ENCODE measurements at places on chromosomes 13 and 19.

DNA sequence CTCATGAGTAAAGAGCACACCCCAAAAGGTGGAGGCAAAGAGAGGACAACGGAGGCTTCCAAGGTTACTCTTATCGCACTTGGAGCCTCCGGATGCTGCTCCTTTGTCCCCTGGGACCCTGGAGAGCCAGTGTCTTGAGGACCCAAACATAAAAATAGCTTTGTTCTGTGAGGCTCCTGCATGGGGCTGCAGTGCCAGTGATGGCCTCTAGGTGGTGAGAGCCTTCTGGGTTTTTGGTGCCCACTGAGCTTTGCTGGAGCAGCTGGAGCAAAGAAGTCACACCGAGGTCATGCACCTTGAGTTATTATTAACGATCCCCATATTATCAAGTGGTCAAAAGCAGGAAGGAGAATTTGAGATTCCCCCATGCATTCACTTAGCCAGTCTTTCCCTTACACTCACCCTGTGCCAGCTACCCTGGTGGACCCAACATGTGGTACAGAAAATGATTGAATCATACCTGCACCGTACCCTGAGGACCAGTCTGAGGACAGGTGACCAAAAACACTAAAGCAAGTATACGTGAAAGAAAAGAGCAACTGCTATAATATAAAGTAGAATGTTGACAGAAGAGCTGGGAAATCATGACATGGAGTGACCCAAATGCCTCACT, 41.5 kb downstream of the ZNF682 start:
- DNase-seq = no peak

- DNase-seq = no peak
Measured at GRCh38 chr13:88648598-88649373, 977.6 kb downstream of the SLITRK5 start.

DNA sequence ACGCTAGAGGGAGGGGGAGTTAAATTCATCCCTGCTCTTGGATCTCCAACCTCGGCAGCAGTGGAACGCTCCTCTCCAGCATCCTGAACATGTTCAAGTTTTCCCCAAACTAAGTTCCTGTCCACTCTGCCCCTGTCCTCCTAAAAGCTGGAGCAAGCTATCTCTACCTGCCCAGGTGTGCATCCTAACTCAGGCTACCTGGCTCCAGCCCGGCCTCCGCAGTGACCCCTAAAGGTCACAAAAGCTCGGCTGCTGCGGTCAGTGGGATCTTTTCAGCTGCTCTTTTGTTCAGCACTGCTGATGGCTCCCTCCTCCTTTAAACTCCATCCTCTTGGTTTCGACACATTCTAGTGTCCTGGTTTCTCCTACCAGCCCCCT, 1.4 kb downstream of the DCUN1D2 start:
- DNase-seq = peak; percentile 80

DNA sequence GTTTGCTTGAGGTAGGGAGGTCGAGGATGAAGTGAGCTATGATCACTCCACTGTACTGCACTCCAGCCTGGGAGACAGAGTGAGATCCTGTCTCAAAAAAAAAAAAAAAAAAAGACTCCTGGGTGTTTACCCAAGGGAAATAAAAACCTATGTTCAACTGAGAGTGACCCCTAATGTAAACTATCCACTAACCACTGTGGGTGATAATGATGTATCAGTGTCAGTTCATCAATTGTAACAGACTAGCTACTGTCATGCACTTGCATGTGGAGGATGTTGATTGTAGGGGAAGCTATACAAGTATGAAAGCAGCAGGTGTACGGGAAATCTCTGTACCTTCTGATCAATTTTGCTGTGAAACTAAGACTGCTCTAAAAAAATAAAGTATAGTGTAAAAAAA, 2.6 kb upstream of the CIB3 start:
- DNase-seq = no peak

DNA sequence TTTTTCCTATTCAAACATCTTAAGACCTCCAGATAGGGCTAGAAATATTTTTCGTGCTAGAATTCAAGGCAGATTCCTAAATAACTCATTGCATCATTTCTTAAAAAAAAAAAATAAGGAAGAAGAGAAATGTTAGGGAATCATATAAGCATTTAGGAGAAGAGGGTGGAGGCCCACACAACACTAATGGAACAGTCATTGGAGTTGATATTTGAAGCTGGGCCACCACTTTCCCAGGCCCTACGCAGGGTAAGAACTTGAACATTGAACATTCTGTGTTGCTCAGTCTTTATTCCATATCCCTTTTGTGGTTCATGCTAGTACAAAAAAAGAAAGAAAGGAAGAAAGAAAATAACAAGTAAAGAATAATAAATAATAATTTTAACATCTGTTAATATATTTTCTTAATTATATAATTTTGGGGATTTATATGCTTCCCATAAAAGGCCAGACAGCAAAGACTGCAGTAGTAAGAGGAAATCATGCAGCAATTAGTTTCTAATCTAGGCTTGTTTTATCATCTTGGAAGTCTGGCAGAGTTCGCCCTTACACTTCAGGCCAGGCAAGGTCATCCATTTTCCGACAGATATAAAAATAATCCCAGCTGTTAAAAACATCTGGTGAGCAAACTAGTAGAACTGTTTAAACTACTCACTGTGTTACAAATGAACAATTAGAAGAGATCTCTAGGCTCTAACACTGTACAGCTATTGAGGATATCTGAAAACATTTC, 127.7 kb downstream of the FRY start:
- no peak for DNase-seq

GRCh38 chr19:39400061-39400460, 6.6 kb upstream of the ZFP36 start:
- DNase-seq = no peak

DNA sequence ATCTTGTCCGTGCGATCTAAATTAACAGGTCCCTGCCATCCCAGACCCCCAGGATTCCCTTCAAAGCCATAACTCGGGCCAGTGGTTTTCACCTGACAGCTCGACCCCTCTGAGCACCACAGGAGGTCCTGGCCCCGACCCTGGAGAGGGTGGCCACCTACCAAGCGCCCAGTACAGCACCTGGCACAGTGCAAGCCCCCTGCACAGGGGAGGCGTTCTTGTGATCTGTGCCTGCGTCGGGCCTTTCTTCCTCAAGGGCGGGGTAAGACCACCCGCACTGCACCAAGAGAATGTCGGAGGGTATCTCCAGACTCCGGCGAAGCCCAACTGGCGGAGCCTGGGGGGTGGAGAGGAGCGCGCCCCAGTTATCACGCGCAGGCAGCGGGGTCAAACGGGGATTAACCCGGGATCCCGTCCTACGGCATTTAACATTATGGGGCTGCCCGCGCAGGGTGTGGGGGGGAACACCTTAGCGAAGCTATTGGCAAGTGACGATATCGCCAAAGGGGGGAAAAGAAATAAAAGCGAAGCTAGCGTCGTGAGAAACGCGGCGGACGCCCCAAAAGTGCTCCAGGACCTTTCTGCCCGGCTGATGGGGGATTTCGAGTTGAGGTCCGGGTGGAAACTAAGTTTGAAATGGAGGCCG, 1.3 kb upstream of the HNRNPL start:
- no peak for DNase-seq

- DNase-seq = no peak
Measured at GRCh38 chr13:99431927-99432608, 69.2 kb upstream of the TM9SF2 start.

DNA sequence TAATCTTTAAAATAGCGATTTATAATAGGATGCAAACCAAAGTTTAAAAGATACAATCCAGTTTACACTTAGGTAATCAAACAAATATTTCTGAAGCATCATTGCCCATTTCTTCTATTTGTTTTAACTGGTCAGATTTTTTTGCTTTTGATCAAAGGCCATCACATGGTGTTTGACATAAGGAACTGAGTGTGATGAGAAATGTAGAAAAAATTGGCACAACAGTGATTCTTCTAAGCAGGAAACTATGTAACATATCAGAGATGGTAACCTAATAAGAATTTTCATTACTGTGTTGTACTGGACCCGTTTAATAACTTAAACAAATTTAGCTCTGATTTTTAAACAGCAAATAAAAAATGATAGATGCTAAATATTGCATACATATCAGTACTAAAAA, 644.7 kb upstream of the KLF12 start:
- no peak for DNase-seq

DNA sequence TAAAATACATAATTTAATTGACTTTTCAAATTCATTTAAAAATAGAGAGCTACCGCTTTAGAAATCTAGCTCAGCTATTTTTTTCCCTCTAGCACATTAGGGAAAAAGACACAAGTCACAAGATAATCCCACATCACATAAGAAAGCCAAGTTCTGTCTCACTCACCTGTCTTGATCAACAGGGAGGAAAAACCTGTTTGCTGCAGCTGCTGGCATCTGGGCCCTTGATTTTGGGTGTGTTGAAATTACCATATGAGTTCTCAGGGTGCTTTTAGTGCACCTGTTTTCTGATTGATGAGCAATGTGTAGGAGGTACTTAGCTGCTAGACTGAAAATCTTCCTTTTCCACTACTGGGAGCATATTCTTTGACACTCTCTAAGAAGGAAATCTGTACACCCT, 53.8 kb downstream of the ZDHHC20 start:
- no peak for DNase-seq

- DNase-seq = no peak
Measured at GRCh38 chr13:110470272-110471009, 91.1 kb downstream of the RAB20 start.

DNA sequence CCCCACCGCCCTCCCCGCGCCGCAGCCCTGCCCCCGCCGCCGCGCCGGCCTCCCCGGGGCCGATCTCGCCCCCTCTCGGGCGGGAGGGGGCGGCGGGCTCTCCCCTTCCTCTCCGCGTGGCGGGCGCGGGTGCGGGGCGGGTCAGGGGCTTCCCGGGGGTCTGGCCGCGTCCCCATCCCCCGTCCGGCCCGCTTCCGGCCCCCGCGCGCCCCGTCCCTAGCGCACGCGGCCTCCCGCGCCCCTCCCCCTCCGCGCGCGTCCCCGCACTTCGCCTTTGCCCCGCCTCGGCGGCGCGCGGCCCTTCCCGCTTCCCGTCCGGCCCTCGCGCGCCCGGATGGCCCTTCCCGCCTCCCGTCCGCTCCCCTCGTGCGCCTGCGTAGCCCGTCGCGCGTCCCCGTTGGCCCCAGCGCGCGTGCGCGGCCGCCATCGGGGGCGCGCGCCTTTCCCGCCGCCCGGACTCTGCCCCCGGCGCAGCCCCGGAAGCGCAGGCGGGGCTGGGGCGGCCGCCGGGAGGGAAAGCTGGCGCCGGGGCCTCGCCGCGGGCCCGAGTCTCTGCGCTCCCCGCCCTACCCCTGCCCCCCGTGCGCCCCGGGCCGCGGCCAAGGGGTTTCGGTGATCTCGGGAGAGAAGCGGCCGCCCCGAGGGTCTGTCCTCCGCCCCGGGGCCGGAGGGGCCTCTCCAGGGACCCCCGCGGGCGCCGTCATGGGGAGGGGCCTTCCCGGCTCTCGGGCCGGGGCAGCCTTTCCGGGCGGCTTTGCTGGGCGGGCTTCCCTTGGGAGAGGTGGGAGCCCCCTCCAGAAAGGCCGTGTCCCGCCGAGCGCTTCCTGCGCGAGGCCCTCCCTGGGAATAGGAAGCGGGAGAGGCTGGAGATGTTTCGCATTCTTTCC, 519 bp downstream of the PTBP1 start:
- peak; percentile 72 for DNase-seq

DNA sequence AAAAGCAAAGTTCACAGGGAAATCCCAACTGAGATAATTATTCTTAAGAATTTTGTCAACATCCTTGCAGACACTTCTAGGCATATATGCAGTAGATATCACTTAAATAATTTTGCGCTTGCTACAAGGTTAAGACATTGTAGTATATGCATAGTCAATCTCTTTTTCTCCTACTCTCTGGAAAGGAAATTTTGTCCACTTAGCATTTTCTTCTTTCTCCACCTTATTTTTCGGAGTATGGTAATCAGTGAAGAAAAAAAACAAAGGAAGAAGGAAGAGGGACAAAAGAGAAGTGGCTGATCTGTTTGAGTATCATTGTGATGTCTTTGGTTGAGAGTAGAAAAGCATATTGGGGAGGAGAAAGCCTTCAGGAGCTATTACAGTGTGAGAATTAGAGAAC, 104.6 kb downstream of the LACC1 start:
- no peak for DNase-seq

GRCh38 chr13:47437406-47437805, 540.6 kb upstream of the HTR2A start:
- DNase-seq = no peak

- no peak for DNase-seq
Measured at GRCh38 chr13:27830010-27830409, 37.7 kb downstream of the GSX1 start.

DNA sequence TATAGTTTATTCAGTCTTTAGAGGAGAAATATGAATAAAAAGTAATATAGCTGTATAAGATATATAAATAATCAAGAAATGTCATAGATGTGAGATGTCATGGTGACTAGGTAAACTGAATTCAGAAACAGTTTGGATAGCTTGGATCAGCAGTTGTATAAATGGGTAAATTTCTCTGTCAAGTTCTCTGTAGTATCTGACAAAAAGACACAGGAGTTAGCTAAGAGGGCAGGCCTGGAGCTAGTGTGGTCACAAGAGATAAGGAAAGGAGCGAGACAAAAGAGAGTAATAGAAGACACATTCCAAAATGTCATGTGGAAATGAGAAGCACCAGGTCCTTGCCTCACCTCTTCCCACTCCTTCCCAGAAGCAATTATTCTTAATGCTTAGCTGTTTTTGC, 349.0 kb downstream of the LMO7 start:
- no peak for DNase-seq

- DNase-seq = no peak
Measured at GRCh38 chr19:30085394-30085793, 143.4 kb downstream of the URI1 start.
